ENCODE measurements at places on chromosomes 1 and 21.

DNA sequence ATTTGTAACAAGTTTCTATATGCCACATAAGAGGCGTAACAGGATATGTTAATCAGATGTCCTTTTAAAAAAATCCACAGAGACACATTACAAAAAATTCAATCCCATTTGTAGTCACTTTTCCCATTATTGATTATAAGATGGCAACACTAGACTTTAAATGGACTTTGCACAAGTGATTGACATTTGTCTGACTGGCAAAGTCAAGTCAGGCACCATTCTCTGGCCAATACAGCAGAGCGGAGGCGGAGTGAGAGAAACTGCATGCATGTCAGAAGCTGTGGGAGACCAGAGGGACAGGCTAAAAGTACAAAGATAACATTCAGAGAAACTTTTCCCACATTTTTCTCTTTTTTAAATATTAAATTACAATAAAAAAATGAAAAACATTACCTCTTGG is 28.1 kb upstream of the RGS5 start:
- no peak for DNase-seq

DNA sequence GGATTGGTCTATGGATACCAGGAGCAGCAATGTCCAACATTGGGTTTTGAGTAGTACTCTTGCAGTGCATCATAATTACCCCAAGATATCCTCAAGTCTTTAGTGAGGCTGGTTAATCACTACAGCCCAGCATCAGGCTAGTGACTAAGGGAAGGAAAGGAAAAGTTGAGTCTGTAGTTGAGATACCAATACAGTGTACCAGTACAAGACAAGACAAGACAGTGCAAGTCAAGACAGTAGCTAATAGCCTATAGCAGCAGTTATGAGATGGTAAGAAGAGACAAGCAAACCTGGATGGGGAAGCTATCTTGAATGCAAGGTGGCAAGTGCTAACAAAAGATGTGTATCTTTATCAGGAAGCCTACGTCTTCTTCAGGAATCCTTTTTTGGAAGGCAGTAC is 13.3 kb upstream of the GNG12 start:
- DNase-seq: no peak

GRCh38 chr1:7771823-7772299 is 765 bp downstream of the VAMP3 start:
- DNase-seq: no peak

DNA sequence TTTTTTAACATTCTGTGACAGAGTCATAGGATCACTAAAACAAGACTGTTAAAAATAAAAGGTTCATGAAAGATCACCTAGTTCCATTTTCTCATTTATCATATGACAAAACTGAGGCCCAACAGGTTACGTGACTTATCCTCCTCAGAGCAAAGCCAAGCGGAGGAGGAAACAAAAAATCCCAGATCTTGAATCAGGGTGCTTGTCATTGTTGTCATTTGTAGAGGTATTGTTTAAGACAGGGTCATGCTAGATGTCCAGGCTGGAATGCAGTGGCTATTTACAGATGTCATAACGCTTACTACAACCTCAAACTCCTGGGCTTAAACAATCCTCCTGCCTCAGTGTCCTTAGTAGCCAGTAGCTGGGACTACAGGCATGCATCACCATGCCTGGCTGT is 293.2 kb downstream of the DSCAM start:
- no peak for DNase-seq

DNA sequence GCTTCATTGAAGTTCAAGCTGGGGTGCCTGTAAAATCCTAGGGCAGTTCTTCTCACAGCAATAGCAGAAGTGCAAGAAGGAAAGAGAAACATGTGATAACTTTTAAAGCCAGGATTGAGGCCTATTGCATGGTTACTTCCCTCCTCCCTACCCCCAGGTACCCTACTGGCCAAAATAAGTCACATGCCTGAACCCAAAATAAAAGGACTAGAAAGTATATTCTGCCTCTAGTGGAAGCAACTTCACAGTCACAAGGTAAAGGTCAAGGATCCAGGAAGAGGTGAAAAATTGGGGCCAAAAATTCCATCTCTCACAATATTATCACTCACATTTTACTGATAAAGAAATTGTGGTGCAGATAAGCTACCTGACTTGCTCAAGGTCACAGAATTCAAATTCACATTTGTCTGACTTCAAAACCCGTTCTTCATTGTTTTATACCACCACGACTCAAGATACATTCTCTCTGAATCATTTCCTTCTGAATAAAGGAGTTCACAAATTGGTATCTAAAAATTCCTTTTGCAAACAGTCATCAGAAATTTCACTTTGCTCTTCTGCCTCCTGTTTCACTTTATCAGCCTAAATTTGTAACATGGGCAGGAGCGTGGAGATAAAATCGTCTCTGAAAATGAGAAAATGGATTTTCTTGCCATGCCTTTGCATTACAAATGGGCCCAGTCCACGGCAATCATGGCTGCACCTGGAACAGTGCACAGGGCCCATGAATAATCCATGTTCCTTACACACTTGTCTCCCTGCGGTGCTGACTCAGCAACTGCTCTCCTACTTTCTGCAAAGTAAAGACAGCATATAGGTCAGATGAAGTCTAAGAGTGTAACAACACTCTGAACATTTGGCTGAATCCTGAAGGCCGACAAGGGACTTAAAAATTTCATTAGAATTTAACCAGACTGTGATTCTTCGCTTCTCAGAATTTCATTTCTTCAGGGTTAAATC is 485.3 kb upstream of the NFIA start:
- no peak for DNase-seq

DNA sequence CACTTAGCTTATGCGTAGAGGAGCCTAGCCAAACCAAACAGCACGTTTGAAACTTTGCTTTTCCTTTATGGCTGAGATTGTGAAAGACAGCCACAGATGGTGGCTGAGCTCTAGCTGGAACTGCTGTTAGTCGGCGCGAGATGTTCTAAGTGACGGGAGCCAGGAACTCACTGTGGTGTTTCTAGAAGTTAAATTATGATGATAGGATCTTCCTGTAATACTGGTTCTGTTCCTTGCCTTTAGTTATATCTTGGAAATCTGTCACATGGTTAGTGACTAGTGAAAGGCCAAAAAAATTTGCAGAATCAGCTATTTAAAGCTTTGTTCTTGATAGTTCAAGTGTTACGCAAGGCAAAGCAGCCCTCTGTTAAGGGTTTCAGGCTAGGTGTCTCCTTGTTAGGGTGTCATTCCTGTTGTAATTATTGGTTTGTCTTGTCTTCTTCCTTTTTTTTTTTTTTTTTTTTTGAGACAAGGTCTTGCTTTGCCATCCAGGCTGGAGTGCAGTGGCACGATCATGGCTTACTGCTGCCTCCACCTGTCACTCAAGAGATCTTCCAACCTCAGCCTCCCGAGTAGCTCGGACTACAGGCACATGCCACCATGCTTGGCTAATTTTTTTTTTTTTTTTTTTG is 22.6 kb downstream of the AK4 start:
- DNase-seq: peak; percentile 43

- DNase-seq: no peak
Observed at GRCh38 chr1:39305555-39305954, 101.1 kb downstream of the MACF1 start.

GRCh38 chr1:2876846-2877245 is 75.4 kb upstream of the TTC34 start:
- DNase-seq: no peak

DNA sequence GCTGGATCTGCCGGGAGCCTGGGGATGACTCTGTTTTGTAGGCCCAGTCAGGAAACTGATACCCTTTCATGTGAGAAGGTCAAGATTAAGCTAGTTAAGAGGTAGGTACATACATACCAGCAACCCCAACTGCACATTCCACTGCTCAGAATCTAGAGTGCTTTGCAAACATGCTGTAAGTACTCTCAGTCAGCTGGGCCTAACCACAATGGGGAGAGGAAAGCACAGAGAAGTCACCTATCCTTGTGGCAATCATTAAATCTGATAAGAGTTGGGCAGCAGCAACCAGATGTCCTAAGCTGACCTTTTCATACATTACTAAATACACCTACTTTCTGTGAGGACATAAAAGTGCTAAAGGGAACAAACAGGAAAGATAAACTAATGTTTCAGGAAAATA is 2.5 kb downstream of the ETV3 start:
- DNase-seq: no peak

- DNase-seq: no peak
Observed at GRCh38 chr1:30820299-30820698, 62.7 kb upstream of the LAPTM5 start.

DNA sequence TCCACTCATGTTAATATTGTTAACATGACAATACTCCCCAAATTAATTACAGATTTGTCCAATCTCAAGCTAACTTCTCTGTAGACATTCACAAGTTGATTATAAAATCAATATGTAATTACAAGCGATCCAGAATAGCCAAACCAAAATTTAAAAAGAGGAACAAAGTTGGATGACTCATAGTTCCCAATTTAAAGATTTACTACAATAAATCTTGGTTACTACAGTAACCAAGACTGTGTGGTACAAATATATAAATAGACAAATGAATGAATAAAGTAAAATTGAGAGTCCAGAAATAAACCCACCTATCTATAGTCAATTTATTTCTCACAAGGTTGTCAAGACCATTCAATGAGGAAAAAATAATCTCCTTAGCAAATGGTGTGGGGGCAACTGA is 7.1 kb upstream of the KRTAP10-4 start:
- DNase-seq: peak; percentile 58

GRCh38 chr1:38038861-38039260 is 7.7 kb downstream of the POU3F1 start:
- no peak for DNase-seq

DNA sequence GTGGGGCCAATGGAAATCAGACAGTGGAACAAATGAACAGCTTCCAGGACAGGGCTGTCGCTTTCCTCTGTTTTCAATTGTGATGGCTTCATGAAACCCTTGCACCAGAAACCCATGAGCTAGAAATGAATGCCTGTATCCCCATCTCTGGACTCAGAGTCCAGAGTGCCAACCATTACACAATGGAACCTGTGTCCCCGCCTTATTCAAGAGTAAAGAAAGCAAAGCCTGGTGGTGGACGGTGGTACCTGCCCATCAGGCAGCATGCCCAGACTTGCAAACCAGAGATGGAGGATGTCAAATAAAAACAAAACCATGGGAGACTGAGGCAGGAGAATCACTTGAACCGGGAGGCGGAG is 4.4 kb upstream of the CAPN2 start:
- no peak for DNase-seq

DNA sequence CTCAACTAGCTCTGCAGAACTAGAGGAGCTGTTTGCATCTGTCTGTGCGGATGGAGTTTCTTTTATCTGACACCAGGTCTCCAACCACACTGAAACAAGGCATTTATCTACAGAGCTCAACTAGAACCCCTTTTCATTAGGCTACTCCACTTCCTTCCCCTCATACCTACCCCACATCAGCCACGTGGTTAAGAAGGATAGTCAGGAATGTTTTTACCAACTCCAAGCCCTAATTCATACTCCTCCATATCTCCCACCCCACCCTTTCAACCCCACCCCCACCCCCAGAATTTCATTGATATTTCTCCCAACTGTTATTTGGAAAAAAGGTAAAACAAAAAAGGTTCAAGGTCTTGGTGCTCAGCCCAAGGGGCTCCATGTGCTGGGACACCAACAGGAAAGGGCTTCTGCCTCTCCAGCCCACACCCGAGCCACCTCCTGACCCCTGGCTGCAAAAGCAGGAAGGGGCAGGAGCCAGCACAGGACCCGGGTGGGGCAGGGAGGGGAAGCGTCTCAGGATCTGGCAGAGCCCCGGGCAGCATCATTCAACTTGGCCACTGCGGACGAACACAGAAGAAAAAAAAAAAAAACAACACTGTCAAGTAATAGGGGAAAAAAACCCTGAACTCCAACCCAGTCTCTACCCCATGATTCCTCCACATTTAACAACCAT is 7.0 kb downstream of the ENSA start:
- DNase-seq: no peak

GRCh38 chr1:212671342-212672031 is 28.2 kb downstream of the BATF3 start:
- DNase-seq: peak; percentile 92

DNA sequence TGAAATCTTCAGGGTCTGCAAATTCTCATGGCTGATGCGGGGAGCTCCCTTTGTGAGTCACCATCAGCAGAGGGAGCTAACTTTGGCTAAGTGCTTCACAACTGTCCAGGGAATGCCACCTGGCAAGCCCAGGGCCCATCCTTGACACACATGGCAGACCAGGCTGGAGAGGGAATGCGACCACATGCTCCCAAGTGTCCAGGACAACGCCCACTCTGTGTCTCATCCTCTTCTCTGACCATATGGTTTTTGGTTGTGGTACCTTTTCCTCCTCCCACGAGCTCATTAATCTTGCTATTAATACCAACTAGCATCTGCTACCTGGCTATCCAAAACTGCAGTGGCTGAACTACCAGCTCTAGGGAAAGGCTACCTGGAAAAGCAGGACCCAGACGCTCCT is 37.1 kb upstream of the CLSTN1 start:
- no peak for DNase-seq

- DNase-seq: no peak
Observed at GRCh38 chr1:74236440-74236839, 1.3 kb downstream of the TNNI3K start.

- no peak for DNase-seq
Observed at GRCh38 chr1:200850554-200850953, 22.2 kb upstream of the GPR25 start.
